ENCODE measurements at places on chromosomes 4 and X.

GRCh38 chrX:130114141-130114588 is 3.9 kb upstream of the ELF4 start:
- DNase-seq = no peak

DNA sequence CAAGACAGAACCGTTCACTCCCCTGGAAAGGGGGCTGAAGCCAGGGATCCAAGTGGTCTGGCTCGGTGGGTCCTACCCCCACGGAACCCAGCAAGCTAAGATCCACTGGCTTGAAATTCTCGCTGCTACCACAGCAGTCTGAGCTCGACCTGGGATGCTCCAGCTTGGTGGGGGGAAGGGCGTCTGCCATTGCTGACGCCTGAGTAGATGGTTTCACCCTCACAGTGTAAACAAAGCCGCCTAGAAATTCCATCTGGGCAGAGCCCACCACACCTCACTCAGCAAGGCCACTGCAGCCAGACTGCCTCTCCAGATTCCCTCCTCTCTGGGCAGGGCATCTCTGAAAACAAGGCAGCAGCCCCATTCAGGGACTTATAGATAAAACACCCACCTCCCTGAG is 13.4 kb upstream of the PBDC1 start:
- DNase-seq = no peak

DNA sequence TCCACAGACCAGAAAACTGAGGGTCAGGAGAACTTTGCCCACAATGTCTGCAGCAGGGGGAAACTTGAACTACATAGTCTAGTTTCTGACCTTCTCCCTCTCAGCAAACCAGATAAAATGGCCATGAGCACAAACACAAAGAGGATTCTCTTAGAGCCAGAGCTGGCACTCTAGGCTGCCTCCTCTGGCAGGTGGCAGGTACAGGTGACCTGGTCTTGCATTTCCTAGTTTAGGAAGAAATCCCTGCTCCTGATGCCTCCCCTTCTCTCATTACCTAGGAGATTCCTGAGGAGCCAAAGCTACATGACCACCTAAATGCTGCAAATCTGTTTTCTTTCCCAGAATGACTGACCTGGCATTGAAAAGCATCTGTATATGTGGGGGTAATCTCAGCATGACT is 45.1 kb downstream of the ARHGEF9 start:
- no peak for DNase-seq

DNA sequence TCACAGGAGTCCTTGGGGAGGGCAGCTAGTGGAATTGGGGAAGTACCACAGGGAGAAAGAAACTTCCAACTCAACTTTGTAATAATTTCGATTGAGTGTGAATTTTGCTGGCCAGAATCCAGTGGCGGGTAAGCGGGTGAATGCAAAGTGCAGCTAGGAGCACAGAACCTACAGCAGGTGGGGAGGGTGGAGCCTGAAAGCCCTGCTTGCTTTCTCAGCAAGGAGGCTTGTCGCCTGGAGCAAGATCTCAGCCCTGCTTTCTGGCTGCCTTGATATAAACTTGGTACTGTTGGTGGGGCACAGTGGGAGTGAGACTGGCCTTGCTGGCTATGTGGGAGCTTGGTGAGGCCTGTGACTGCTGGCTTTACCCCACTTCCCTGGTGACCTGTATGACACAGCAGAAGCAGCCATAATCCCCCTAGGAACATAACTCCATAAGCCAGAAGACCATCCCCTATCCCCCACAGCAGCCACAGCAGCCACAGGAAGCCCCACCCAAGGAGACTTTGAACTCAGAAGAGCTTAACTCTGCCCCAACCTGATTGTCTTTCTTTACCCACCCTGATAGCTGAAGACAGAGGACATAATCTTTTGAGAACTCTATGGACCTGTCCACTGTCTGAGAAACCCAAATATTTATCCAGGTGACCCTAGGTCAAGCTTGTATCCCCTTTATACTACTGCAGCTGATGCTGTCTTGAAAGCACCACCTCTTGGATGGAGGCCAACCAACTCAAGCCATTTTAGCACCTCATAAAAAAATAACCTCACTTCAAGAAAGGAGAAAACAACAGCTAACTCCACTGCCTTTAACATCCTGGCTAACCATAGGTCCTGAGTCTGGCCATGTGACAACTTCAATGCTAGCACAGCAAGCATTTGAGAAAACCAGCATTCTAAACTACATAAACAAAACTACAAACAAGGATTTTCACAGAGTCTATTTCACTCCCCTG is 87.2 kb upstream of the PDE5A start:
- DNase-seq = no peak

GRCh38 chr4:53281438-53281837 is 84.4 kb downstream of the SCFD2 start:
- no peak for DNase-seq

GRCh38 chr4:37516057-37516775 is 170.0 kb downstream of the RELL1 start:
- no peak for DNase-seq

GRCh38 chr4:176063718-176064117 is 1.9 kb upstream of the WDR17 start:
- DNase-seq = no peak

DNA sequence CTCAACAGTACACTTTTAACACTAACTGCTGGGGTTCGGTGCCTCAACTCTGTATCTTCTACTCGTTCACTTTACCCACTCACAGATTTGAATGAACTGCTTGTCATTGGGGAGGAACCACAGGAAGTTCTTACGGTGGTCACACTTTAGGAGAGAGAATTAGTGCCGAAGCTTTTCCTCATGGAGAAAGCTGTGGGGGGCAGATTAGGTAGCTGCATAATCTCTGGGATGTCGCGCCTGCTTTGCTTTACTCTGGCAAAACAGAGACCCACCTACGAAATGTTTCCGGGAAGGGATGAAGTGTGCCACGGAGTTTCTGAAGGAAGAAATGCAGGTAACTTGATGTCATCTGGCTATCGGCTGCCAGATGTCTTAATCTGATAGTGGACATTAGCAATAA is 949.7 kb upstream of the TENM3 start:
- no peak for DNase-seq

- no peak for DNase-seq
Measured at GRCh38 chr4:139886798-139887197, 221.2 kb downstream of the MGST2 start.

DNA sequence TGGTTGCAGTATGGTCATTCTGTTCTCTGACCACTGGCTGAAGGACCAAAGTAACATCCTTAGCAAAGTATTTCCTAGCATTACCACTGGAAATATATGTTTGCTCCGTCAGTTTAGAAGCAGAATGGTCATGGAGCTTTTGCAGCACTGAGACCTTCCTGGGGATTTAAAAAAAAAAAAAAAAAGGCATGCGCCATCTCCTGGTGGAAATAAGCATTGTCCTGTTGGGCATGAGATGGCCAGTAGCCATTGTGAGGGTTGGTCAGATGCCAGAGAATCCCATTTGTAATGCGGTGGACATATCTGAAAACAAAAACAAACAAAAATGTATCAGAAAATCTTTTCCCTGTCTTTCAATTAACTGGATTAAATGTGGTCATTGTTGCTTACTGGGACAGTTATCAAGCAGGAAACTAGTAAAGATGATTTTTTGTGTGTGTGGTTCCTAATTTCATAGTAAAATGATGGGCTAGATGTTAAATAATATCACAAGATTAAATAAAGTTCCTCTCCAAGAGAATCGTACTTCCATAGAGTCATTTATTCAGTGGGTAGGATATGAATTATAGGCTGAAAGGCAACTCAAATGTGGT is 139.6 kb downstream of the SOWAHB start:
- no peak for DNase-seq

- DNase-seq = no peak
Measured at GRCh38 chr4:158112611-158113010, 60.2 kb downstream of the GASK1B start.

DNA sequence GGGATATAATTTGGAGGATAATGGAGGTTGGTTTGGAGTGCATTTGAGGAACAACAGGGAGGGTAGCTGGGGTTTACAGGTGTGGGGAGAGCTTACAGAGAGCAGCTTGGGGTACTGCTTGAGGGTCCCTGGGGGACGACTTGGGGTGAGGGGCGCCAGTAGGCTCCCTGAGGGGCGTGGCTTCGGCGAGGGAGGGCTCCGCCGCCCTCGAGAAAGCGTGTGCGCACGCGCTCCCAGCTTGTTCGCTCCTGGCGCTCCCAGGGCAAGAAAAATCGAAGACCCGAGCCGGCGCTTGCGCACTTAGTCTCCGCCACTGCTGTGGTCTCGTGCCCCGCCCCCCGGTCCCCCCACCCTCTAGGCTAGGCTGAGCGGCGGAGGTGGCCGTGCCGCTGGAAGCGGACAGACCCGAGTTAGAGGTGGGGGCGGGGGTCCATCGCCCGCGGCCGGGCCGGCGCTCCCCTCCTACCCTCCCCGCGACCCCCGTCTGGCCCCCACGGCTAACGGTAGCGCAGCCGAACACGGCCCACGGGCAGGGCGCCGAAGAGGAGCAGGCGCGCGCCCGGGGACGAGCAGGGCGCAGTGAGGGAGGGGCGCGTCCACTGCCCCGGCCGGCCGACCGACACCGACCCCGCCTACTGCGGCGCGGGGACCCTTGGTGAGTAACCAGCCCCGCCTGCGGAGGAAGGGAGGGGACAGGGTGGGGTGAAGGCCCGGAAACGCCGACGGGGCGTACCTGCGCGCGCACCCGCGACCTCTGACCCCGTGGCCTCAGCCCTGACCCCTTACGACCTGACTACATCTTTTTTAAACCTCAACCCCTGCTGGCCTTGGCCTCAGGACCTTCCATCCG is 5.4 kb upstream of the CCDC120 start:
- peak; percentile 31 for DNase-seq

- DNase-seq = no peak
Measured at GRCh38 chr4:1451752-1452122, 45.5 kb upstream of the NKX1-1 start.

GRCh38 chrX:132016628-132017430 is 6.3 kb upstream of the STK26 start:
- no peak for DNase-seq

DNA sequence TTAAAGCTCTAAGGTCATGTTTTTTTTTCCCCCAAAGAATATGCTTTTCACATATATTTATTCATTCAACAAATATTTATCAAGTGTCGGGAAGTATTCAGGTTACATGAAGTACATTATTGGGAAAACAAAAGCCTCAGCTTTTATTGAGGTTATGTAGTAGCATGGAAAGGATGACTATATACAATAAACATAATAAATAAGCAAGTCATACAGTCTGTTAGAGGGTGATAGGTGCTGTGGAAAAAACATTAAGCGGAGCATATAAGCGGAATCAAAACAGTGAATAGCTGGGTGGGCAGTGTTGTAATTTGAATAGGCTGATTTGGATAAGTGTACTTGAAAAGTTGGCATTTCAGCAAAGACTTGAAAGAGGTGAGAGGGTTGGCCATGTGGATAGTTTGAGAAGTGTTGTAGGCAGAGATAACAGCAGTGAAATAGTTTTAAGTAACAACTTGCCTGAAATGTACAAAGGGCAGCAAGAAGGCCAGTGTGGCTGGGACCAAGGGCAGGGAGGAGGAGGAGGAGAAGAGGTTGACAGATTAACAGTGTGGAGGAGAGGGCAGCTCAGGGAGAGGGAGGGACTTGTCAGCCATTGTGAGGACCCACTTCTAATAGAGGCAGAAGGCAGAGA is 558.7 kb downstream of the SPRY1 start:
- DNase-seq = no peak

GRCh38 chrX:47577424-47577823 is 4.8 kb upstream of the TIMP1 start:
- no peak for DNase-seq

DNA sequence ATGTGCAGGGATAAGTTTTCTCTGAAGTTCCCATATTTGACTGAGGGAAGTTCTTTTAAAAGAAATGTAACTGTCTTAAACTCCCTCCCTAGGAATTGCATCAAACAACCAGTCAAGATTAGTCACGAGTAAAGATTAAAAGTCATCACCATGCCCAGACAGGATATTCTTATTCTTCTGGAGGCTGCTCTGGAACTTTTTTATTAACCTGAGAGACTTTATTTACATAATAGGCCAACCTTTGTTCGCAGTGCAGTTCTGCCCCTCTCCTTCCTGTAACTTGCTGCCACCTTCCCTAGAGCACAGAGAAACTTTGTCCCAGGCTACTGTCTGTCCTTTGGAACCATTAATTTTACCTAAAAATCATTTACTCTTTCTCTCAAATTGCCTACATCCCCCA is 9.8 kb upstream of the HERC3 start:
- no peak for DNase-seq

DNA sequence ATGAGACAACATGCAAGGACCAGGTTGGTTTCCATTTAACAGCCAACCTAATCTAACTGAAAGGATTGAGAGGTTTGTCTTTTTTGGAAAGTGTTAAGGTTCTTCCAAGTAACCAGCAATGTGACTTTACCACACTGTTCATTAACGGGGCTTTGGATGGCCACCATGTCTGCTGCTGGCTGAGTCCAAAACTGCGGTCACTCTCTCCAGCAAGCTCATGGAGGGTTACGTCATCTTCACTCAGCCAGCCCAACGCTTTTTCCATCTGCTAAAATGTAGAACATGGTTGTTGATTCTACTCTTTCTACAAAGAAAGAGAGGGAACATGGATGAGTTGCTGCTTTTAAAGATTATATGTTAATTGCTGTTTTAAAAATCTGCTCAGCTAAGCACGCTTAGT is 11.0 kb downstream of the PKD2 start:
- no peak for DNase-seq

GRCh38 chr4:131551306-131551705 is 1597.8 kb upstream of the PCDH10 start:
- no peak for DNase-seq

GRCh38 chr4:88185906-88186305 is 27.5 kb upstream of the ABCG2 start:
- no peak for DNase-seq

- DNase-seq = no peak
Measured at GRCh38 chrX:28273736-28274135, 292.5 kb upstream of the DCAF8L1 start.

GRCh38 chr4:159258889-159259560 is 156.1 kb downstream of the RAPGEF2 start:
- no peak for DNase-seq

DNA sequence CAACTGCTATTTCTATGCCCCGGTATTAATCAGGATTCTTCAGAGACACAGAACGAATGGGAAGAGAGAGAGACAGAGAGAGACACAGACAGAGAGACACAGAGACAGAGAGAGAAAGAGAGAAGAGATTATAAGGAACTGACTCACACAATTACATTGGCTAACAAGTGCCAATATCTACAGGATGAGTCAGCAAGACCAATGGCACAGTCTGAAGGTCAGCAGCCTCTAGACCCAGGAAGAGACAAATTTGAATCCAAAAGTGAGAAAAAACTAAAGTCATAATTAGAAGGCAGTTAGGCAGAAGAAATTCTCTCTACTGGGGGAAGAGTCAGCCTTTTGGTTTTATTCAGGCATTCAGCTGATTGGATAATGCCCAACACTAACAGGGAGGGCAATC is 187.3 kb downstream of the MAB21L2 start:
- DNase-seq = no peak

- DNase-seq = no peak
Measured at GRCh38 chr4:55730280-55730931, 89.2 kb upstream of the EXOC1L start.

DNA sequence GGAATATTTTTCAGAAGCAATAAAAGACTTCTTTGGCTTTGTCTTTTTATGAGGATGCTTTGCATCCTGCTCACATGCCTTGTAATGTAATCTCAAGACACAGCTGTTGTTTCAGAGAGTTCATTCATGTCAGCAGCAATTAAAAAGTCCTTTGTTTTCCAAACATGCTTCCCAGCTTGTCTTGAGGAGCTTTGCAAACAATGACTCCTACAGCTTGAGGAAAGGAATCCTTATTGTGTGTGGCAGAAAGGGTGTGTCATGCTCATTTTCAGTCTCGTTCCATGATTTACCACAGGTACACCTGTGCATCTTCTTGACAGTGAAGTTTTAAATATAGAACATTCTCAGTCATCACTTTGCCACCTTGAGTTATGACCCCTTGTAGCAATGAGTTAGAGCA is 139.2 kb upstream of the AADAT start:
- DNase-seq = no peak

- no peak for DNase-seq
Measured at GRCh38 chrX:137999552-137999951, 433.6 kb downstream of the ZIC3 start.
